ENCODE measurements at places on chromosomes 12 and 14.

GRCh38 chr14:68707482-68707881 lies 85.4 kb downstream of the ZFP36L1 start:
- no peak for DNase-seq

DNA sequence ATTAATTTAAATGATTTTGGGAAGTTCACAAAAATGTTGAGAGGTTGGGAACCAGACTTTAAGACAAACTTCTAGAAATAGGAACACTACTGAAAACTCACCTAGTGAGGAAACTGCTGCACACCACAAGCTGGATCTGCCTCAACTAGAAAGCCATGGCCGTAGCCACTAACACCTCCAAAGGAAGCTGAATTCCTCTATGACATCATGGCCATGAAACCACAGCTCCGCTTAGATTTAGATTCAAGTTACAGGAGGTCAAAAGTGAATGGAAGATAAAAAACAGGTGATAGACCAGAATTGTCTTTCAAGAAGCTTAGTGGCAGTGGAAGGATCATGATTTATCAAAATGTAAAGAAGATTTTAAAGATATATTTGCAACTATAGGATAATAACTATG lies 208.8 kb upstream of the ALG10 start:
- DNase-seq, result no peak

GRCh38 chr12:131457028-131457310 lies 253.9 kb upstream of the SFSWAP start:
- DNase-seq, result peak; percentile 43

GRCh38 chr12:50999093-50999492 lies 27.1 kb downstream of the SLC11A2 start:
- DNase-seq, result no peak
